NCI-H146 (cell line): ENCODE measurements at places on chromosomes 7 and 10.

DNA sequence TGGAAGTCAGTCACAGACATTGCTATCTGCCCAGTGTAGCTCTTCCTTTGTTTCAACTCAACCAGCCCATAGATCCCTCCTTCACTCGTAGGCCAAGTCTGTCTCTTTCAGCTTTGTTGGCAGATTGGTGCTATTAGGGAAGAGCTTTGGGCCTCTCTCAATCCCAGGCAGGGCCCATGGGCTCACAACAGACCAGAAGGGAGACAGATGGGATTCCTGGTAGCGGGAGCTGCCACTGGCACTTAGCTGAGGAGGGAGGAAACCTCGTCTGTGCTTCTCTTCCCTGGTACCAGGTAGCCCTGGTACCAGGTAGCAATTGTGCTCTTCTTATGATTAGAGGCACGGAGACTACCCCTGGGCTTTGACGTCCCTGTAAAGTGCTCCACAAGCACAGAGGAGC is 592.0 kb downstream of the TYW1 start:
- DNase-seq: no peak

DNA sequence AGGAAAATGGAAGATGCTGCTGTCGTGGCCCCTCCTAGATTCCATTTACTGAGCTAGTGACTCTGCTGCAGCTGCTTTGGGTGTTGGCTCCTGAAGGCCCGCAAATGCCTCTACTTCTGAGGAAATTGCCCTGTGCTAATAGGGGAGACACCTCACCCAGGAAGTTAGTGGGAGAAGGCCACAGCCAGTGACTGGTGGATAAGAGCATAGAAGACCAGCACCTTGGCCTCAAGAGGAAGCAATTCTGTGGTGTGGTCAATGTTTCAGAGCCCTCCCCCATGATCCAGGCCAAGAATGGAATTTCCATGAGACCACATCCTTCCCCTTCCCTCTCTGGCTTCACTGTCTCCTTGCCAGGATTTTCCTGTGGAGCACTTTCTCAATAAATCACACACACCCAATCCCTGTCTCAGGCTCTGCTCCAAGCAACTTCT is 25.0 kb upstream of the FZD1 start:
- no peak for DNase-seq

DNA sequence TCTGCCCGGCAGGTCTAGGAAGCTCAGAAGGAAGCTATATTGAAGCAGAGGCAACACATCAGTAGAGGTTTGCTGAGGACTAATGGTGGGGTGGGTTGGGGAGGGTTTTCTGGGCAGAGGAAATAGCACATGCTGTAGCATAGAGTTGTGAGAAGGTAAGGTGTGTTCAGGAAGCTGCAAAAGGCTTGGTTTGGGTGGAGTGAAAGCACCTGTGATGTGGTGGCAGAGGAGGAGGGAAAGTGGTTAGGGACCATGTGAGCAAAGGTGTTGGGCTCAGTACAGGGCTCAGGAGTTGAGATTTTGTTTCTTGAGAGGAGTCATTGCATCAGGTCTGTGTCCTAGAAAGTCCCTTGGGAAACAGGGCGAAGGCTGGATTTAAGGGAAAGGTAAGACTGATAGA is 294.6 kb downstream of the SORCS3 start:
- no peak for DNase-seq

DNA sequence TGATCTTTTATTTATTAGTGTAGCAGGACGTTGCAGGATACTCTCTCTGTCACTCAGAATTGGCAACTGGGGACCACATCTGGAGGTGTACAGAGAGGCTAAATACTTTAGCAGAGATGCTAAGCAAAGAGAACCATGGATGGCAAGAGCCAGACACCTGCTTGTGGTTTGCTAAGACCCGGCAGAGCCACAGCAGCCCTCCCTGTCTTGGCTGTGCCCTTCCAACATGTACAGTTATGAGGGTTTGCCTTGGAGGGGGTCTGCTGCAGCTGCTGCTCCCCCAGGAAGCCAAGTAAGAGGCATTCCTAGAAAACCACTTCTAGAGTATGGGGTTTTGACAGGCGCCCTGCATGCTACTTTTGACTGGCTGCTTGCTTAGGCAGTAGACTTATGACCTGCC is 5.1 kb downstream of the NPVF start:
- DNase-seq: no peak

DNA sequence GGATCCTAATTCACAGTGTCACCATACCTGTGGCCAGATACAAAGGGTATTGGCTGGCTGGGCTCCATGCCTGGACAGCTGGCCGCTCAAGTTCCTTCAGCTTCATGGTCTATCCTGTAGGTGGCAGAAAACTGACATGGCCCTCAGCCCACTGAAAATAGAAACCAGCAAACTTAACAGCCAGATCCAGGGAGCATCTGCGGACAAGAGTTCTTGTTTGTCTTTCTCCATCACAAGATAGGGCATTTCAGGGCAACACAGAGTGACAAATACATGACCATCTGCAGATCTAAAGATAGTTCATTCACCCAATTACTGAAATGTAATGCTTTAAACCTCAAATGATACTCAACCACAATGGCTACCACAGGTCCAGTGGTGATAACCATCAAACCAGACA is 2.8 kb downstream of the SEC31B start:
- peak; percentile 48 for DNase-seq

DNA sequence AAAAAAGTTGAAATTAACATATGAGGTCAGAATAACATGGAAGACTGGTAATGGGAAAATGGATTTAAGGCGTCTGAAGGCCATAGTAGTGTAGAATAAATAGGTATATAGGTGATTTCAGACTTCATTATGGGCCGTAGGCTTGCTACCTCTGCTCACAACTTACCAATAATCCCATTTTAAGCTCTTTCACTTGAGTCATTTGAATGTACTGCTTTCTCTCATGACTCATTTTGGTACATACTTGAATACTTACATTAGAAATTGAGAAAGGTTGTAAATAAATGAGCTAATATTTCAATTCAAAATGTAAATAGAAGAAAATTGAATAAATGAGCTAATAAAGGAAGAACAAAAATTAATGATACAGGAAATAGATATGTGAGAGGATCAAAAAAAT is 42.2 kb upstream of the NEUROD6 start:
- DNase-seq: no peak

DNA sequence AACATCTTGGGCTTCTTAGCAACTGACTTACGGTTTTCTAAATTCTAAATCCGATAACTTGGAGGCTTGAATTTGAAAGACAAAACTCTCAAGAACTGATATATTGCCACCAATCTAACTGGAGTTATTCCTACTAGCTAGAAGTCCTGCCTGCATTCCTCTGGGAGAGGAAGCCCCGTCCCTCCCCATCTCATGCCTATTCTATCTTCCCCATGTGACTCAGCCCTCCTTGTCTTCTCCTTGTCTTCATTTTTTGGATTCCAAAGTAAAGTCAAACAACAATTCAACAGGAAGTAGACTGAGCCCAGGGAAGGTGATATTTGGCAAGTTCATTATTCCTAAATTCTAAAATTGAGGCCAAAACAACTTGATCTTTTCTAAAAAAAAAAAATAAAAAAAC is 587.7 kb downstream of the KCNMA1 start:
- no peak for DNase-seq

- DNase-seq: peak; percentile 45
Observed at GRCh38 chr7:23055582-23056178, 41.8 kb upstream of the HYCC1 start.

GRCh38 chr10:7054915-7055314 is 355.9 kb downstream of the SFMBT2 start:
- no peak for DNase-seq

- DNase-seq: peak; percentile 92
Observed at GRCh38 chr10:34802692-34803091, 12.4 kb downstream of the PARD3 start.

DNA sequence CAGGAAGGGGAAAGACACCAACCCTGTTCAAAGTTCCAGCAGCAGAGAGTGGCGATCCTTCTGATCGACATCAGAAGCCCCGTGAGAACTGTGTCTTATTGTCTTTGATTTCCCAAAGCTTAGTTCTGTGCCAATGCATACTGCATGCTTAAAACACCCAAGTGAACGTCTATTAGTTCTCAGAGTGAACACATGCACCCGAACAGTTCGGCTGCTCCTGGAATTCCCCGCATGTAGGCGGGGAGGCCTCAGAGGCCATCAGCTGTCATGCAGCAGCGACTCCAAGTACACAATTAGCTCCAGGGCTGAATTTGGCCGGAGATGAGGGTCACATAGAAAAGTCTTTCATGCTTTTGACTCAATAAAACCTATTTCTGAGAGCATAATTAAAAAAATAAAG is 276.9 kb downstream of the ZMYND11 start:
- DNase-seq: no peak

- DNase-seq: peak; percentile 15
Observed at GRCh38 chr7:137992550-137993394, 9.1 kb downstream of the CREB3L2 start.

GRCh38 chr7:116509982-116510579 is 10.5 kb downstream of the CAV2 start:
- no peak for DNase-seq

GRCh38 chr10:80268266-80268665 is 21.2 kb downstream of the MAT1A start:
- DNase-seq: no peak

DNA sequence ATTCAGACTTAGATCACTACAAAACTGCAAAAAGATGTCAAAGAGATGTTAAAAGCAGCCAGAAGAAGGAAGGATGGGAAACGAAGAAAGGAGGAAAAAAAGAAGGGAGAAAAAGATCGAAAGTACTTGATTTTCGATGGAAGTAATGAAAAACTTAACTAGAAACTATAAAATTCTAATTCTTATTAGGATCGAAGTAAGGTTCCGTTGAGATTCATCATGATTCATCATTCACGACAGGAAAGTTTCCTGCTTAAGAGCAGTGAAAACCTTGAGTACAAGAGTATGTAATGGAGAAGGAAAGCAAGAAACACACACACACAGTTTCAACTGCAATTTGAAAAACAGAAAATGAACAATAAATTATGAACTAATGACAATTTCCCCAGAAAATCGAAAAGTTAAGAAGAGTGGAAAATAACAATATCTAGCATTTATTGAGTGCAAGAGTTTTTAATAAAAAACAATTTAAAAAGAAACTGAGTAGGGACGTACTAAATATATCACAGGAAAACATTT is 1.1 kb upstream of the ING3 start:
- no peak for DNase-seq

DNA sequence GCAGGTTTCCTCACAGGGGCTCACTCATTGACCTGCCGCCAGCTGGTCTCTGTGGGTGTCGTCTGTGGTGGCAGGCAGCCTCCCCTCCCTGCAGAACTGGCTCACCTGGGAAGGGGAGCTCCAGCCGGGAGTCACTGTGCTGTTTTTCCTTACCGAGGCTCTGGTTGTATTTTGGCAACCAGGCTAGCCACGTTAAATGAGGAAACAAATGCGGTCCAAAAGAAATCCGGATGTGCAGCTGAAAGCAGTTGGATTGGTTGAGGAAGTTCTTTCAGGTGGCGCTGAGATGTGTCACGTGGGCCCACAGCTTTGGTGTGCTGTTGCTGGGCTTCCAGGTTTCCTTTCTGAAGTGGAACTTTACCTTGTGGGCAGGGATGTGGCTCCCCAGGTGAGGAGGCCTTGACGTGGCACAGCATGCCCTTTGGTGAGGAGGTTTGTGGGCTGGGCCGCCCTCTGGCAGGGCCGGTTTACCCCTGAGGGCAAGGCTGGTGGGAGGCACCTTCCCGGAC is 14.2 kb downstream of the MTURN start:
- no peak for DNase-seq

- DNase-seq: peak; percentile 68
Observed at GRCh38 chr10:14306190-14306589, 24.5 kb downstream of the FRMD4A start.

DNA sequence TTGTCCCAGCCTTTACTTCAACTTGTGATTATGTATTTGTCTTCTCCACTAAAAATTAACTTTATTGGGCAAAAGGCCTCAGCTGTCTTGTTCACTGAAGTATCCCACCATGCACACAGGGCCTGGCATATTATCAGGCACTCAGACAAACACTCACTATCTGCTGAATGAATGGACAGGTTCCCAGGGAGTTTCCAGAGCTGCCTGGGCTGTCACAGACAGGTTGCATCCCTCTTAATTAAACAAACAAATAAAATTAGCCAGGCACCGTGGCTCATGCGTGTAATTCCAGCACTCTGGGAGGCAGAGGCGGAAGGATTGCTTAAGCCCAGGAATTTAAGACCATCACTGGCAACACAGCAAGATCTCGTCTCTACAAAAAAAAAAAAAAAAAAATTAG is 1.5 kb upstream of the TSPAN14 start:
- DNase-seq: no peak

DNA sequence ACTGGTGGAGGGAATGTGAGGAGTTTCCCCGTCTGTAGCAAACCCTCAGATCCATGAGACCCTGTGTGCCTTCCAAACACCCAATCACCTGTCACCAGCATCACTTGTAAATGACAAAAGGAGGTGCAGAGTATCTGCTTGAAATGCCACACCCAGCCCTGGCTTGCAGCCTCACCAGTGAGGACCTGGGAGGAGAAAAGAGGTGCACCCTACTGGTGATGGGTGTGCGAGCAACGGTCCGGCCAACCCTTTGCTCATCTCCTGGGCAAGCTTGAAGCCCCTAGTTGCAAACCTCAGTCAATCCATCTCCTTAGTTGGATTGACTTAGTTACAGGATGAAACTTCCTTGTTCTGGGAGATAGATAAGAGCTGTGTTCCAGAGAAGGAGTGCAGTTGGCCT is 62.4 kb upstream of the WAPL start:
- DNase-seq: peak; percentile 36

DNA sequence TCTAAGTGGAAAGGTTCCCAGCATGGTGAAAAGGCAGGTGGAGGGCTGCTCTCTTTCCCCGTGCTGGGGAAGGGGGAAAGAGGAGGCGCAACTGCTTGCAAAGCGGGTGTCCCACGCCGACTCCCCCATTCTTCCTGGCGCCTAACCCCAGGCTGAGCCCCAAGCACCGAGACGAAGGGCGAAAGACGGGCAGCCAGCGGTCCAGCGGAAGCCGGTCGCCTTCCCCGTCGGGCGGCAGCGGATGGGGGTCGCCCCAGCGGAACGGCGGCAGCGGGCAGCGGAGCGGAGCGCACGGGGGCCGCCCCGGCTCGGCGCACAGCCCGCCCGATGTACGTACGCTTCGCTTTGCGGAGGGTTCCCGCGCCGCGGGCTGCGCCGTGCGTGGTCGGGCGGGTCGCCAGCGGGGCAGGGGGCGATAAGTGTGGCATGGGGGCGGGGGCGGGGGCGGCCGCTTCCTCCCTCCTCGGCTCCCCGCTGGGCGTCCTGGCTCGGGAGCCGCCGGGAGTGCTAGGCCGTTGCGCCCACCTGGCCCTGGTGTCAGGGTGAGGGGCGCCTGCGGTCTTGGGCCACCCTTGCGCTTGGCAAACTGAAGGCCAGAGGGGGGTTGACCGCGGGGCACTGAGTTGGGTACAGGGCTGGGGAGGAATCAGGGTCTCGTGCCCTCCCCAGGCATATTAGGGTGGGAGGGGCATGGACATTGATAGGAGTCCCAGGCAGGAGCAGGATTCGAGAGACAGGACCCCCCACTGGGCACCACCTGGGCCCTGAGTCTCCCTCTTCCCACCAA is 35.2 kb upstream of the HSPB1 start:
- DNase-seq: no peak

- DNase-seq: no peak
Observed at GRCh38 chr7:157233677-157234076, 95.0 kb downstream of the UBE3C start.

GRCh38 chr7:79292834-79293233 is 160.6 kb downstream of the MAGI2 start:
- no peak for DNase-seq

GRCh38 chr10:3812141-3812540 is 27.1 kb upstream of the KLF6 start:
- no peak for DNase-seq

GRCh38 chr7:148191391-148192065 is 399.0 kb upstream of the C7orf33 start:
- no peak for DNase-seq
